Activated naive CD4-positive, alpha-beta T cell (primary cell): ENCODE measurements at places on chromosomes 2 and 18.

GRCh38 chr2:69083235-69083748 lies 70.3 kb downstream of the ANTXR1 start:
- no peak for DNase-seq

DNA sequence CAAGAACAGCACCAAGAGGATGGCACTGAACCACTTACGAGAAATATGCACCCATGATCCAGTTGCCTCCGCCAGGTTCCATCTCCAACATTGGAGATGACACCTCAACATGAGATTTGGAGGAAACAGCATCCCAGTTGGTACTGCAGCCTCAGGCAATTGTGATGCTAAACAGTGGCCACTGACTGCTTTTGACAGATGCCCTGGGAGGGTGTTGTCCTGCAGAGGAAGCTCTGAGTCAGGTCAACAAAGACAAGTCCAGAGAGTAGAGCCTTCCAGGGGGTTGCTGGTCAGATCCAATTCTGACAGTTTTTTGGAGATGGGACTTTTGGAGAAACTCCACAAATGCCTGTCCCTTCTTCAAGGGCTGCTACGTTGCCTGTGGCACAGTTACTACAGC lies 82.4 kb downstream of the SNTG2 start:
- DNase-seq: no peak

DNA sequence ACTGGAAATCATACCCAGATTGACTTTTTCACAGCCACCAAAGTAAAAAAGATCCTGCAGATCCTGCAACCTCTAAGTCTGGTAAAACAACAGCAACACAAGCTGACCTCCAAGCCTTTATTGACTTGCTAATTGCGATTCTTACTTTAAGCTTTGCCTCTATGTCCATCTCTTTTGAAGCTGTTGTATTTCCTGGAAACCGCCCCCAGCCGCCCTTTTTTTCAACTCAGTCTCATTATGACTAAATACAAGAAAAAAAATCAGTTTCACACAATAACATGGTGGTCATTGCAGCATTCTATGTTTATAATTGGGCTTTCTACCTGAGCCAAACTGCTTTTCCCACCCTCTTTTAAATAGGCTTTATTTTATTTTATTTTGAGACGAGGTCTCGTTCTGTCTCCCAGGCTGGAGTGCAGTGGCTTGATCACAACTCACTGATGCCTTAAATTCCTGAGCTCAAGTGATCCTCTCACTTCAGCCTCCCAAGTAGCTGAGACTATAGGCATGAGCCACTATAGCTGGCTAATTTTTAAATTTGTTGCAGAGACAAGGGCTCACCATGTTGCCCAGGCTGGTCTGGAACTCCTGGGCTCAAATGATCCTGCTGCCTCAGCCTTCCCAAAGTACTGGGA lies 76.2 kb downstream of the MOGAT1 start:
- DNase-seq: no peak

GRCh38 chr2:216681683-216682082 lies 13.7 kb downstream of the IGFBP5 start:
- no peak for DNase-seq

GRCh38 chr2:63737081-63737751 lies 104.5 kb upstream of the UGP2 start:
- DNase-seq: no peak

DNA sequence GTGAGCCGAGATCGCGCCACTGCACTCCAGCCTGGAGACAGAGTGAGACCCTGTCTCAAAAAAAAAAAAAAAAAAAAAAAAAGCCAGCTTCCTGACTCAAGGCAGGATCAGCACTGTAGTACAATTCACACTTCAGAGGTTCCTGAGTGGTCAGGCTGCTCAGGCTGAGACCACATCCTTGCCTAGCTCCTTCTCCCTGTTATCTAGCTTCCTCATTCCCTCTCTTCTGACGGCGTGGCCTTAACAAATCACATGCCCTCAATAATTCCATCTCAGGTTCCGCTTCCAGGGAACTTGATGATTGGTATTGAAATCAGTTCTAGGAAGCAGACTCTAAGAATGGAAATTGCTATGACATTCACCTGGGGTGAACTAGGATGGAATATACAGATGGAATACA lies 29.8 kb upstream of the KDM3A start:
- DNase-seq: no peak
